Anterior cingulate cortex (tissue), 58 donors: ENCODE measurements at places on chromosomes 5 and 9.

- no peak for DNase-seq
Measured at GRCh38 chr5:116982035-116982434, 407.4 kb upstream of the SEMA6A start.

GRCh38 chr9:104843644-104844240, 79.8 kb downstream of the NIPSNAP3B start:
- DNase-seq: no peak

DNA sequence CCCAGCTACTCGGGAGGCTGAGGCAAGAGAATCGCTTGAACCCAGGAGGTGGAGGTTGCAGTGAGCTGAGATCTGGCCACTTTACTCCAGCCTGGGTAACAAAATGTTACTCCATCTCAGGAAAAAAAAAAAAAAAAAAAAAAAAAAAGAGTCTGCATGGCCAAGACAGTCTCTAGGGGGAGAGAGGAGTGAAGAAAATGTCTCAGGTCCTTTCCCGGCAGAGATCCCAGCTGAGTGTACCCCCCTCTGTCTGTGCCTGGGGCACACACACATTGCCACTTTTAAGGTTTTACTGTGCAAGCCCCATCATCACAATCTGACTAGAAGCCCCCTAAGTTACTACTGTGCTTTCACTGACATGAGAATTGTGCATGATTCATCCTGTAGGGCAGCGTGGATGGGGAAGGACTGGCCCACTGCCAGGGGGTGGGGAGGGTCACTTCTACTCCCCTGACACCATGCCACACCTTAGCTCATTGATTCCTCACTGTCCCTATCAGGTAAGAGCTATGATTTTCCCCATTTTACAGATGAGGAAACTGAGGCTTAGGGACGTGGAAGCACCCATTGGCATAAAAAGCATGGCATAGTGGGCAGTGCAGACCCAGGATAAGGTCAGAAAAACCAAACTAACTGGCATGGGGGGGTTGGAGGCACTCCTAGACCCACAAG, 102.3 kb upstream of the LARP1 start:
- no peak for DNase-seq

DNA sequence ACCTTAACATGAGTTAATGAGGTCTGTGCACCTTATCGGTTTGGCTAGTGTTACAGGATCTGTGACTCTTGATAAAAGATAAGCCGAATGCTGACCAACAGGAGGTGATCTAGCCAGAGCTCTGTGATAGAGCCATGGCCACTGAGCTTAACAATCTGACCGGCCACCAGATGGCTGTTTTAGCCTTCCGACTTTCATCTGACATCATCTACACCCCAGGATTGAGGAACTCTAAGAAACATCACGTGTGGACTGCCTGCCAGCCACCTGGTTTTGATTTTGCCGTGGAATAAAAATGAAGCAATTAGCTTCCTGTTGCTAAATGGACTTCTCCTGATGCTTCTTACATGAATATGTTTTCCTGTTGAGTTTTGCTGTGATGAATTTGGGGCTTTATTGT, 281.3 kb downstream of the CEMIP2 start:
- no peak for DNase-seq
